ENCODE measurements at places on chromosomes 7 and 10.

DNA sequence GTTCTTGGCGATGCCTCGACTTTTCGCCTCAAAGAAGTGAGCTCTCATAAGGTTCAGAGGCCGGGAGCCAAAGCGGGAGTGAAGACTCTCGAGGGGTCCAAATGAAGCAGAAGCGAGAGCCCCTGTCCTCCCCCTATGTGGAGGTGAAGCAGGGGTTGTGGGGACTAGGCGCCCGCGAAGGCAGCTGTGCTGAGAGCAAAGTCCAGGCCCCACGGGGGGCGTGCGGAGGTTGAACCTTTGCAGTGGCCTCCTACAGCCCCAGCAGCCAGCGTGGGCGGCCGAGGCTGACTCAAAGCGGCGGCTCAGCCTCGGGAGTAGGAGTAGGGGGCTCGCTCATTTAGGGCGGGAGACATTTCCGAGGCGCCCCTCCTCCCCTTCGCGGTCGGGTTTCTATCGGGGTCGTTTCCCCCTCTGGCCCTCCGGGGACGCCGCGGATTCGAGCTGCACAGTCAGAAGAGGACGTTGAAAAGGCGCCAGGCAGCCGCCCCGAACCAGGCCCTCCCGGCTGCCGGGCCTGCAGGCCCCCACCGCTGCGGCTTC lies 553 bp upstream of the ADD3 start:
- peak; percentile 71 for DNase-seq

- no peak for DNase-seq
Measured at GRCh38 chr10:54961040-54961439, 160.0 kb upstream of the PCDH15 start.

- no peak for DNase-seq
Measured at GRCh38 chr7:99514050-99514449, 9.6 kb downstream of the ZKSCAN5 start.

- no peak for DNase-seq
Measured at GRCh38 chr10:120486671-120487205, 29.7 kb downstream of the PLPP4 start.

DNA sequence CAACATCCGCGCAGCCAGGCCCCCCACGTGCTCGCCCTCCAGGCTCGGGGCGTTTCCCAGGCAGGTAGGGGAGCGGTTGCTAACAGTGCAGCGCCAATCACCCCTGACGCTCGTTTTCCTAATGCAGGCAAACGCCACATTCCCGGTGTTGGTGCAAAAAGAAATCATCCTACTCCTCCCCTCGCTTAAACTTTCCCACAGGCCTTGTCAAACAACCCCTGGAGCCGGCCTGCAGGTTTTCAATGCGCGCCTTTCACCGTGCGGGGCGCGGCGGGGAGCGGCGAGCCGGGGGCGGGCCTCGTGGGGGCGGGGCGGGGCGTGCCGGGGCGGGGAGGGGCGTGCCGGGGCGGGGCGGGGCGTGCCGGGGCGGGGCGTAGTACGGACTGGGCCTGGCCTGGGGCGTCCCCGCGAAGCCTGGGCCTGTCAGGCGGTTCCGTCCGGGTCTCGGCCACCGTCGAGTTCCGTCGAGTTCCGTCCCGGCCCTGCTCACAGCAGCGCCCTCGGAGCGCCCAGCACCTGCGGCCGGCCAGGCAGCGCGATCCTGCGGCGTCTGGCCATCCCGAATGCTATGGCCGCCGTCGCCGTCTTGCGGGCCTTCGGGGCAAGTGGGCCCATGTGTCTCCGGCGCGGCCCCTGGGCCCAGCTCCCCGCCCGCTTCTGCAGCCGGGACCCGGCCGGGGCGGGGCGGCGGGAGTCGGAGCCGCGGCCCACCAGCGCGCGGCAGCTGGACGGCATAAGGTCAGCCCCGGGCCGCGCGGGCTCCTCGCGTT lies at the start of gene ECHDC3:
Gene ECHDC3, plus strand, starts transcription at position 374 of the 770 bp plus-strand sequence. Its CDS starts 195 bp downstream, at position 569.
- DNase-seq, result peak; percentile 35

GRCh38 chr7:89023877-89024276 lies 228.3 kb upstream of the TEX47 start:
- DNase-seq, result no peak

DNA sequence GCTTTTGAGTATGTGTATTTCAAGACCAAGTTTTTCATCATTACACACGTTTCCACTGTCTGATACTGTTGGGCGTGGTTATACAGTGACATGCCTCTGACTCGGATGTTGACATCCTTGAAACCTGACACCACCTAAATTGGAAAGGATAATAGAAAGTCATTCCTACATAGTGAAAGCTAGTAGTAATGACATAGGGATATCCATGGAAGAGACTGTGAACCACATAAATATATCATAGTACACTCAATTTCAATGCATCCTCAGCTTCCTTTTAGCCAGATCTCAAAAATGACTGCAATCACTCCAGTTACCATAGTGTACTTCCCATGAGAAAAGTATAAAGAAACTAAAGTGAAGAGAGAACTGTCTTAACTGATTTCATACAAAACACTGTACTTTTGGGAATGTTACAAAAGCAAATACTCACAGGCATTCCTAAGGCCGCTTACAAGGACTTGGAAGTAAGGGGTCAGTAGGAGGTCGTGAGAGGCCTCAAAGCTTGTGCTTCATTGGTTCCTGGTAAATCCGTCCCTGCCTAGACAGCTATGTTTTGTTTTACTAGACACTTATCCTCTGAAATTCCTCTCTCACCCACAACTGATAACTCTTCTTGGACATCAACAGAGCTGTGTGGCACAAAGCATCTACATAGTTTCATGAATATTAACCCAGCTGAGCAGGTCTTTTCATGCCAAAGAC lies 71.8 kb upstream of the VWDE start:
- no peak for DNase-seq

DNA sequence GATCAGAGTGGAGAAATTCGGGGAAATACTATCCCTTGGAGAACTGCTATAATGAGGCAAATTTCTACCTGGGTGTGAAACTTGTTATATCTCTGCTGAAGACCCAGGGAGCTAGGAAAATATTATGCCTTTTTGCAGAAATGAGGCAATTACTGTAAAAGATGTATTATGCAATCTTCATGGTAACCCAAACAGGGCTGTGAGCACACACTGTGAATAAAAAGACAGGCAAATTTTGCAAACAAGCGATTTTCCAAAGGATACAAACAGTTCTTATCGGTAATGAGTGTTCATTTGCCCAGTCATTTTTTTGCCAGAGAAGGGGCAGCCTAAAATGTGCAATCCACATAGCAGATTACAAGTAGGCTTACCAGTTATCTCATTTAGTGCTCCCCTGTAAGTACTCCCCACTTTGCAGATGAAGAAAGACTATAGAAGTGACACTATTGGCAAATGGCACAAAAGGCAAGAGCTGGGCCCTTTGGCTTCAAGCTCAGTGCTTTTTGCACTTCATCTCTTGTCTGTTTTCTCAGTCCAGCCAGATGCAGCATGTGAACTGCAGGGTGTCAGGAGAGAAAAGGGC lies 205.8 kb downstream of the HECW1 start:
- DNase-seq, result no peak

DNA sequence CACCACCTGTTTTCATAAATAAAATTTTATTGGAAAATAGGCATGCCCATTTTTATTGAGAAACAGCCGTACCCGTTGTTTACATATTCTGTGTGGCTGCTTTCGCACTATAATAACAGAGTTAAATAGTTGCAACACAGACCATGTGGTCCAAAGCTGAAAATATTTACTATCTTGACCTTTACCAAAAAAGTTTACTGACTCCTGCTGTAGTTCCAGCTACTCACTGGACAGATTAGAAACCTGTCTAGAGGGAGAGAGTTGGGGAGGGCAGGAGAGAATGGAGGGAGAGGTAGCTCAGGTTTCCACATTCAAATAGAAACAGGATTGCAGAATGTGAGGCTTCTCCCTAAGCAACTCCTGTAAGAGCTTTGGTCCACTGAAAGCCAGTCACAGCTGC lies 55.1 kb upstream of the GLCCI1 start:
- no peak for DNase-seq

GRCh38 chr10:87771871-87772500 lies 46.0 kb downstream of the ATAD1 start:
- DNase-seq, result no peak

- no peak for DNase-seq
Measured at GRCh38 chr10:106935978-106936451, 228.5 kb downstream of the SORCS1 start.

DNA sequence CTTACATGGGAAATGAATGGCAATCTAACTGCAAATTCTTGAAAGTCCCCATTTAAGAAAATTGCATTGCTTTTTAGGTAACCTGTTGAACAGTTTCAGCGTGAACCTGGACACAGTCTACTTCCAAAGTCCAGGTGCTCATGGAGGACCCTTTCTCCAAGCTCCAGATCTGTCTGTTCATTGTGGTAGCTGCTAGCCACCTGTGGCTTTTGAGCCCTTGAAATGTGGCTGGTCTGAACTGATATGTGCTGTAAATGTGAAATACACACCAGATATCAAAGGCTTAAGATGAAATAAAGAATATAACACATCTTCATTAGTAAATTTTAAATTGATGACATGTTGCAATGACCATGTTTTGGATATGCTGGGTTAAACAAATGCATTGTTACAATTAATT lies 4.2 kb downstream of the CACNB2 start:
- DNase-seq, result no peak

- no peak for DNase-seq
Measured at GRCh38 chr7:132242192-132242812, 334.0 kb downstream of the PLXNA4 start.

GRCh38 chr7:81297317-81297716 lies 378.5 kb upstream of the SEMA3C start:
- no peak for DNase-seq

GRCh38 chr10:87703771-87704170 lies 44.1 kb downstream of the PAPSS2 start:
- DNase-seq, result no peak

- DNase-seq, result no peak
Measured at GRCh38 chr10:114084215-114084614, 40.5 kb downstream of the ADRB1 start.

DNA sequence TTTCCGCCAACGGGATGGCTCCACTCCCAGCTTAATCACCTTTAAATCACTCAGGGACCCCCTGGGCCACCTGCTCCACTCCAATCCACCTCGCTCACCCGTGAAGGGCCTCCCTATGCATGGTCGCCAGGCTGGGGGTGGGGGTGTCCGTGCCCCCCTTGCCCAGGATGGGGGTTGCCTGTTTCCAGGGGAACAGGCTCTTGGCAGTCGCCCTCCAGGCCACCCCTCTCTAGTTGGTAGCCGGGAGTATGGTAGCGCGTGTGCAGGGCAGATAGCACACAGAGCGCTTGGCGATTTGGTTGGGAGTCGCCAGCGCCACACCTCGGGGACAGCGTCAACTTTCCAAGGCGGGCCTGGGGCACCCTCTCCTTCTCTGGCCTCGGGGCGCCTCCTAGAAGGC lies 134.9 kb upstream of the ZNF92 start:
- DNase-seq, result no peak

DNA sequence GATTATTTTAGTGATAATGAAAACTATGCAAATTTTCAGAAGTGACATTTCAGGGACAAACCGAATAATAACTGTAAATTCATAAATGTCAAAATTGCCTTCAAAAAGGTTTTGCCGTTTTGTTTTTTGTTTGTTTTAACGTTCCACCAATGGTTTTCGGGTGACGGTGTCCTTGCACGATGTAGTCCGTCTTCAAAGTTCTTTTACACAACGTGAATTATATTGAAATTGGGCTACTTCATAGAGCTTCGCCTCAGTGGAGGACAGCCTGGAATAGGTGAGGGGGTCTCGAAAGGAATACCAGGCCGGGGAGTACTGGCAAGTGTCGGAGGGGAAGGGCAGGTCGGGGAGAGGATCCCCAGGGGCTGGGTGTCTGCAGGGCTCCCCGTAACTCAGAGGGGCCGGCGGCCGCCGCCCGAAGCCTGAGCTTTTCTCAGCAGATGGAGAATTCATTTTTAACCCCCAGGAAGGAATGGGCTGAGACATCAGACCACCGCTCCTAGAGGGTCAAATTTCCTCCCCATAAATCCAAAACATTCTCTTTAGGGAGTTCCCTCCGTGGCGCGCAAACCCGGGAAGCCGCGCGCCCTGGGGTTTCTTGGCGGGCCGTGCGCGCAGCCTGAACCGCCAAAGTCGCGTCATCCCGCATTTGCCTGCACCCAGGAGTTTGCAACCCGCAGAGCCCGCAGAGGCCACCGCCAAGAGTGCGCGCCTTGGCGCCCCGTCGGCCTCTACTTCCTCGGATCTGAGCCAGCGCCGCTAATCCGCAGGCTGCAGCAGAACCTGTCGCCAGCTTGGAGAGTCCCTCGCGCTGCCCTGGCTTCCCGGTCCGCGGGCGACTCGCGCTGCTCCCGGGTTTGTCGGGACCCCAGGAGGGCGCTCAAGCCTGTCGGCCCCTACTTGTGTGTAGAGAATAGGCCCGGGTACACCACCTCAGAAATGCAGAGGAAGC lies 17.3 kb upstream of the EVX1 start:
- DNase-seq, result no peak

GRCh38 chr7:140659856-140660255 lies 12.9 kb upstream of the ADCK2 start:
- DNase-seq, result no peak

- DNase-seq, result no peak
Measured at GRCh38 chr7:73539709-73540108, 17.6 kb upstream of the BAZ1B start.

- no peak for DNase-seq
Measured at GRCh38 chr7:97680622-97681021, 51.3 kb upstream of the TAC1 start.

GRCh38 chr7:96910486-96910885 lies 94.9 kb upstream of the DLX6 start:
- no peak for DNase-seq

- no peak for DNase-seq
Measured at GRCh38 chr10:20474064-20474463, 423.0 kb downstream of the NEBL start.

DNA sequence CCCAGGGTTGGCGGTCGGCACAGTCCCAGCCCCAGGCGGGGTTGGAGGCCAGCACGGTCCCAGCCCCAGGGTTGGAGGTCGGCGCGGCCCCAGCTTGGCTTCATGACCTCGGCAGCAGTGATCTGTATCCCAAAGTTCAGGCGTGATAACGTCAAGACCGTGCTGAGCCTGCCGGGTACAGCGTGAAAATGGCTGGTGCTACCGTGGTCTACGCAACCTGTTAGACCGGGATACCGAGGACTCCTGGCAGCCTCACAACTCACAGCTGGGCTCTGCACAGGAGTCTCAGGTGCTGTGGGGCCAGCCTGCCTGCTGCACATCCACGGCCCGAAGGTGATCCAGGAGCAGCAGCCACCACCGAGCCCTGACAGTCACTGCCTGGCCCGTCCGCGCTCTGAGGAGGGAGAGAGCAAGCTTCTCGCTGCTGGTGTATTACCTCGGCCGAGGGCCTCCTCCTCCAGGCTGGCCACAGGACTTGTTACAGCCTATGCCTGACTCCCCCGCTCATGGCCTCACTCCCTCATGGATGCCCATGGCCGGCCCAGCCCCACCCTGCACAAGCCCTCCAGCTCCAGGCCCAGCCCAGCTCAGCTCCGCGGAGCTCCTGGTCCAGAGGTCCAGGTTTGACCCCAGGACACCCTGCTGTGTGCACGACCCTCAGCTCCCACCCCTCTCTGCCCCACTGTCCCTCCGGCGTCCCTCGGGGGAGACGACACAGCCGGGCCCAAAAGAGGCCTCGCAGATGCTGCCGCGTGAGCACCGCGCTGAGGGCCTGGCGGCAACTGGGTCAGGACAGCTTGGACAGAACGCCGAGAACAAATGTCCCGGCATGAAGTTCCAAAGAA lies 156.0 kb downstream of the ELFN1 start:
- no peak for DNase-seq
